ENCODE measurements at places on chromosomes 12 and 14.
A peak's percentile ranks its signal among the peaks of the same experiment; 100 is the strongest.

DNA sequence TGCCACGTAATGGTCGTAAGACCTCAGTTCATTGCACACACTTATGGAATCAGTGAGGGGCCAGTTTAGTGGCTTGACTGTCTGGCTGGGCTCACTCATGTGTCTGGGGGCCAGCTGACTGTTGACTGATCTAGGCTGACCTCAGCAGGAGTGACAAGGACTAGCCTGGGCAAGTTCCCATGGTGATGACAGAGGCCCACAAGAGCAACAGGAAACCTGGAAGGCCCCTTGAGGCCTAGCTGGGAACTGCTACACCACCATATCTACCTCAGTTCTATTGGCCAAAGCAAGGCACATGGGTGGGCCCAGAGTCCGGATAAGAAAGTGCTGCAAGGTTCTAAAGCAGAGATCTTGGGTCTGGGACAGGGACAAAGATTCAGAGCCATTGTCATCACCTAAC lies 21.3 kb upstream of the RFLNA start:
- DNase-seq, result no peak

DNA sequence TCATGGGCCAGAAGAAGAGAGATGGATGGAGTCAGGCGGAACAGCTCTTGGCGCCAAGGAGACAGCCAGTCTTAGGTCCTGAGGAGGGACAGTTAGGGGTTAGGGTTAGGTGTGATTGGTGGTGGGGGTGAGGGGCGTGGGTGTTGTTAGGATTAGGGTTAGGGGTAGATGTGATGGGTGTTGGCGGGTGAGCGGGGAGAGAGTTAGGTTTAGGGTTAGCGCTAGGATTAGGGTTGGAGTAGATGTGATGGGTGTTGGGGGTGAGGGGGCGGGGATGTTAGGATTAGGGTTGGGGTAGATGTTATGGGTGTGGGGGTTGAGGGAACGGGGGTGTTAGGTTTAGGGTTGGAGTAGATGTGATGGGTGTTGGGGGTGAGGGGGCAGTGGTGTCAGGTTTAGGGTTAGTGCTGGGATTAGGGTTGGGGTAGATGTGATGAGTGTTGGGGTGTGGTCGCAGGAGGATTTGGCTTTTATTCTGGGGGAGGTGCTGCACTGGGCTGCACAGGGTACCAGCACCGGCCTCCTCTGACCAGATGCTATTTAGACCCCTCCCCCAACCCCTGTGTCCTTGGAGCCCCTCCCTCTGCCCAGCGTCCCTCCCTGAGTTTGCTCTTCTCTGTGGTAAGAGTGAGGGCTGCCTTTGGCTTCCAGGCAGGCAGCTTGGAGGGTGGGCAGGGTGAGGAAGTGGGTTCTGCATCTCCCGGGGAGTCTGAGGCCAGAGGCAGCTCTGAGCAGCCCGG lies 35.6 kb upstream of the FBRSL1 start:
- DNase-seq, result no peak

GRCh38 chr12:90024262-90024661 lies 315.6 kb upstream of the ATP2B1 start:
- DNase-seq, result peak; percentile 42

- peak; percentile 18 for DNase-seq
Observed at GRCh38 chr14:38143659-38144505, 63.8 kb upstream of the SSTR1 start.

DNA sequence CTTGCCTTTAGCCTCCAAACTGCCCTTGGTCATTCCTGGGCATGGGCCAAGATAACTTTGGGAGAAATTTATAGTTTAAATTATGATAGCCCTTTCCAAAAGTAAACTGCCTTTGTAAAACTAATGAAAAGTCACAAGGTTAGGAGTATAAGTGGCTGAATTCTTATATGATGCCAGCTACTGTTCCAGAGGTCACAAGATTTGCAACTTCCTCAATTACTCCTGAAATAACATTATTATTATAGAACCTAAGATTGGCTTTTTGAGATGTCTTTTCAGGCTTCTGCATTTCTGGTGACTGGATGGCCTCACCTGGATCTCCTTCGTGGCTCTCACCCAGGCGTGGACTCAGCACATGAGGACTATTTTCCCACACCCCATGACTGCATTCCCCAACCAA lies 55.0 kb downstream of the OSBPL8 start:
- no peak for DNase-seq

- no peak for DNase-seq
Observed at GRCh38 chr14:80764921-80765507, 176.5 kb downstream of the CEP128 start.

All from AG09319 (cell line).